HFFc6 (cell line): ENCODE measurements at places on chromosomes 13 and 19. TPM values are rescaled to one million over a fixed set of nuclear protein-coding genes. Genes with fewer than 3 reads are reported as not detected.

Gene SIGLECL1
- total RNA-seq = not detected in 3 replicates

Gene CNN1
- 6.5 and 9.6 TPM in 2 replicates for total RNA-seq

DNA sequence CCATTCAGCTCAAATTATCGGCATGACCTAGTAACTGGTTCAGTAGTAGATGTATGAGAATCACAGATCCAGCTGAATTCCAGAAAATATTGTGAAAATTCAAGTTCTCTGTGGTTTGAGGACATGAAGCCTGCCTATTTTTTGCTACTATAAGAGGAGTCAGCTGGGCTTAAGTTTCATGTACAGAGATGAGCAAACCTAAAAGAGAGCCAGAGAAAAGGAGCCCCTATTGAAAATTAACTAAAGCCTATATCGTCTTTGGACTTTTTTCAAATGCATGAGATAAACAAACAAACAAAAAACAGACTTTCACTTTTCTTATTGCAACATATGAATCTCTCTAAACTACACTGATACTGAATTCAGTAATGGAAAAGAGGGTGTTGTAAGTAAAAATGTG, 106.8 kb upstream of the SPRY2 start:
- no peak for DNase-seq

DNA sequence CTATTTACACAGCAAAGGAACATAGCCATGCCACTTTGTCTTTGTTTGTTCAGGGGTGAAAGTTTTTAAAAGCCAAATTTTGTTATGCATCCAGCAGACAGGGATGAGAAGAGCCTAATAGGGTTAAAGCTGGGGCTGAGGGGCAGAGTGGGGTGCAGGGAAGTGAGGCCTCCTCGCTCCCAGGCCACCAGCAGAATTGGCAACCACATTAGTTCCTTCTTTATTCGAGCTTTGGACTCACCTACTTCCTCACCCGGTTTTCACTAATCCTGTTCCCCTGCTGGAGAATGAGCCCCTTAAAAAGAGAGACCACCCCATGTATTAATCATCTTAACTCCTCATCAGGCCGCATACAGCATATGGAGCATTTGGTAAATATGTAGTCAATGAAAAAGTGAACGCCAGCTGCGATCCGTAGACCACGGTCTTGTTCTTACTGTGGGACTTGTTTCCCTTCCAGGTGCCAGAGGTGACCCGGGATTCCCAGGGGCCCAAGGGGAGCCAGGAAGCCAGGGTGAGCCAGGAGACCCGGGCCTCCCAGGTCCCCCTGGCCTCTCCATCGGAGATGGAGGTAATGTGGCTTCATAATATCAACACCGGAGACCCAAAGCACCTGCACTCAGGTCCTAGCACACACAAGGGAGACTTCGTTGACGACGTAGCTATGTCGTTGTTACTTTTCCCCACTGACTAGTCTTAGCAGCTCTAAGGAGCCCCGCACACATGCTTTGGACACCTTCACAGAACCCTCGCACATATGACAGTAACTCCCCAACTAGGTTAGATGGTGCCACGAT, 112.1 kb downstream of the RAB20 start:
- DNase-seq = no peak

DNA sequence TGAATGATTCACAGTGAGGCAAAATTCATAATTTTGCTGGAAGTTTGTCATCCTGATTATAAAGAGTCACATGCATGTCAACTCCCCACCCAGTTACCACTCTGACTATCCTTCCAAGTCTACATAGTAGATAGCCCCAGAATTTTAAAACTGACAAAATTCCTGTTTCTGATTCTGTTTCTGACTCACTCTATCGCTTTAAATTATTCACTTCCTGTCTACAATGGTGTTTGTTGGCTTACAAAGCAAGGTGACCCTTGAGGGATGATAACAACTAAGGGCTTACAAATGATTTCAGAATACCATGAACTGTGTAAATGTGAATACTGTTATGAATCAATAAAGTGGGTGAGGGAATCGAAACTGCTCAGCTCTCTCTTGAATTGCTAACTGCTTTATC, 98.7 kb upstream of the KL start:
- DNase-seq = no peak
